ENCODE measurements at places on chromosomes 1 and 21. TPM values are rescaled to one million over a fixed set of nuclear protein-coding genes. Genes with fewer than 3 reads are reported as not detected.

Gene NSL1
- total RNA-seq, result 42.3 TPM

Gene RXFP4
- not detected for total RNA-seq

Gene ITGB2
- total RNA-seq, result 0.43 TPM

Gene OR2T11
- not detected for total RNA-seq

Gene RASAL2
- total RNA-seq, result 40.6 TPM

Data from fibroblast of villous mesenchyme (primary cell).